ENCODE measurements at places on chromosomes 1 and 21.

DNA sequence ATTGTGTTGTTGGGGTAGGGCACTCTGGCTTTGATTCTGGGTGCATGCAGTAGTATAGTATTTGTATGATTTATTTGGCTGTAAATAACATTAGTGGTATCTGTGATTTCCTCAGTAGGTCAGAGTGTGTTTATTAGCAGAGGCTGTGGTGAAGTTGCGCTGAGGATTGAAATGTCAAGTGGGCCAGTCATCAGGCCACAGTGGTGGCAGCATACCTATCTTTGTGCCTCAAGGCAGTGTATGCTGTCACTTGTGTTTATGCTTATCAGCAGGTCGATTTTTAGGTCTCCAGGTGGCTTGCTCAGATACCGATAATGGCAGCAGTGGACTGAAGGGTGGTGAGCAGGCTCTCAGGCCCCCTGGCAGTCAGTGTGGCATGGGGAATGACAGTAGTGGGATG lies 11.3 kb downstream of the LY9 start:
- no peak for DNase-seq

GRCh38 chr21:43921571-43921978 lies 56.6 kb downstream of the AGPAT3 start:
- DNase-seq, result no peak

DNA sequence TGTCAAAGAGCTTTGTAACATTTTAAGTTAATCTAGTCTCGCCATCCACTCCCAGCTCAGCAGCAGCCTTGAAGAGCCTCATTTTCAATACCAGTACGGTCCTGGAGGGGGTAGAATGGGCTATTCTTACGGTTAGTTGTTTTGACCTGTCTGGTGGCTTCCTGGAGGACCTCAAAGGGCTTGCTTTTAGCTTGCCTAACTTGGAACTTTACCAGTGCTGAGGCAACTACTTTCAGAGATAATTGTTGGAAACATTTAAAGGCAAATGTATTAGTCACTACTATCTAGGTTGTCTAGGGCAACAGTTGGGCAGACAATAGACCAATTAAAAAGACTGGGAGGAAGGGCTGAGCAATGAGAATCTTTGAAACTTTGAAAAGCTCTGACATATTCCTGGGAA lies 56.0 kb downstream of the TTLL7 start:
- peak; percentile 12 for DNase-seq

- DNase-seq, result no peak
Observed at GRCh38 chr1:214146523-214146922, 134.4 kb upstream of the SMYD2 start.

DNA sequence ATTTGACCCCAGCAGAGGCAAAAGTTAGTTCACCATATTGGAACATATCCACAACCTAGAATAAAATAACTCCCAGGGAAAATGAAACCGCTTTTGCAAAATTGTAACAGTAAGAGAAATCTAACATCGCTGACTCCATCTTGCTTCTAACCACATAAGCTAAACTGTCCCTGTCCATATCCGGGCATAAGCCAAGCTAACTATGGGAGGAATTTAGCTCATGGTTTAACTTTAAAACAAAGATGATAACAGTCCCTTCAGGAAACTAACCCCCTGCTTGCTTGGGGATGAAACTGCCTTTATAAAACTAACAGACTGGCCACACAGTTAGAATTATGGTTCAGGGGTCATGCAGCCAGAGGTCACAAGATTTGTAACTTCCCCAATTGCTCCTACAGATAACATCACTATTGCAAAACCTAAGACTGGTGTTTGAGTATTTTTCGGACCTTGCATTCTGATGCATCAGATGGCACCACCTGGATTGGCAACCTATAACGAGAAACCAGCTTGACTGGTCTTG lies 46.3 kb downstream of the TESK2 start:
- DNase-seq, result no peak

DNA sequence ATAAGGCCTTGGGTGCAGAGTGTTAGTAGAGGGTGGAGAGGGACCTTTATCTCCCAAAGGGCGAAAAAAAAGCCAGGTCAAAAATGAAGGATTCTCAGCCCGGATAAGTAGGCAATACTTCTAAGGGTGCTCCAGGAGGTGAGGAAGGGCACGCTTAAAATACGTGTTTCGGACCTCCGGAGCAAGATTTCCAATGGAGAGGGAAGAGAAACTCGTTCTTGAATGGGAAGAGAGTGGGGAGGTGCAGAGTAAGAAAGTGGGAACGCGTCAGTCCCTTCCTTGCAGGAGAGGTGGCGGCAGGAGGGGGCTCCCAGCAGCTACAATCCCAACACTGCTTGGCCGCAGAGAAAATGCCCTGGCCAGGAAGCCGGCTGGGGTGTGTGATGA lies 581 bp downstream of the EFCAB14 start:
- DNase-seq, result no peak
